ENCODE measurements at places on chromosomes 6 and 20.

- no peak for DNase-seq
Observed at GRCh38 chr6:2055911-2056310, 189.5 kb downstream of the GMDS start.

- no peak for DNase-seq
Observed at GRCh38 chr6:159181914-159182313, 12.7 kb downstream of the FNDC1 start.

DNA sequence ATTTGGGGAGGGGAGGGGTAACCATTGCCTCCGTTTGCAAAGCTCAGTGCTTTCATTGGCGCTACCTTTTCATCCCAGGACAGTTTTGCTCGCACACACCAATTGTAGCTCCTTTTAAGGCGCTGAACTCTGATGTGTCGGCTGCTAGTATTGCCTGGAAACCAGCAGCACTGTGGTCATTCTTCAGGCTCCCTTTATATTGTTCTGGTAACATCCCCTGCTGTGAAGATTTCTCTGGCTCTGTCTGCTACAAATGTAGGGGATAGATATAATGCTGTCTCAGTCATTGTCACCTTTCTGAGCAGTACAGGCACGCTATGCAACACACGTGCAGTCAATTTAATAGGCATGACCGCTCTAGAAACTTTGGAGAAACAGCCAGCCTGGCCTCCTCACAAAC, 172.9 kb upstream of the SASH1 start:
- DNase-seq = no peak

- DNase-seq = no peak
Observed at GRCh38 chr6:28134015-28134414, 7.7 kb upstream of the ZKSCAN8 start.

DNA sequence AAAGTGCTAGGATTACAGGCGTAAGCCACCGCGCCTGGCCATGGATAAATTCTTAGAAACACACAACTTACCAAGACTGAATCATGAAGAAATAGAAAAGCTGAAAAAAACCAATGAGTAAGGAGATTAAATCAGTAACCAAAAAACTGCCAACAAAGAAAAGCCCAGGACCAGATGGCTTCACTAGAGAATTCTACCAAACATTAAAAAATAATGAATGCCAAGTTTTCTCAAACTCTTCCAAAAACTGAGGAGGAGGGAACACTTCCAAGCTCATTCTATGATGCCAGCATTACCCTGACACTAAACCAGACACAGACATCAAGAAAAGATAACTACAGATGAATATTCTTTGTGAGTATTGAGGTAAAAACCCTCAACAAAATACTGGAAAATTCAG, 44.3 kb downstream of the USP49 start:
- no peak for DNase-seq

DNA sequence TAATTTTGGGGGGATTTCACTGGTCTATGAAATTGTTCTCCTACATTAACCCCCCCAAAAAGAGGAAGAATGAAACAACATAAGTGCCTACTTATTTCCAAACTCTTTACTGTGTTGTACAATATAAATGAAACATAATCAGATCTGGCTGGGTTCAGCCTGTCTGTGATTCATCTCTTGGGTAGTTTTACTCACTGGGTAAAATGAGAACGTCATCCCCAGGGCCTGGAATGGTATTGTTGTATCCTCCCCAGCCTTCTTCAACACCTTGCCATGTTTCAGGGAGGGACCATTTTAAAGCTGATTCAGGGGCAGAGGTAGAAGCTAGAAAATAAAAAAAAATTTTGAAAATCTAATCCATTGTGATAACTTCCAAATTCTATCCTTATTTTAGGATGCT, 256.7 kb downstream of the PKHD1 start:
- no peak for DNase-seq

- DNase-seq = no peak
Observed at GRCh38 chr6:21461844-21462518, 131.6 kb upstream of the SOX4 start.

All from lower lobe of right lung (tissue), 2 donors.